ENCODE measurements at places on chromosomes 1 and 21.

- no peak for DNase-seq
Observed at GRCh38 chr1:220420726-220421125, 107.2 kb upstream of the MARK1 start.

GRCh38 chr1:163056831-163057230 lies 12.3 kb upstream of the RGS4 start:
- DNase-seq = no peak

DNA sequence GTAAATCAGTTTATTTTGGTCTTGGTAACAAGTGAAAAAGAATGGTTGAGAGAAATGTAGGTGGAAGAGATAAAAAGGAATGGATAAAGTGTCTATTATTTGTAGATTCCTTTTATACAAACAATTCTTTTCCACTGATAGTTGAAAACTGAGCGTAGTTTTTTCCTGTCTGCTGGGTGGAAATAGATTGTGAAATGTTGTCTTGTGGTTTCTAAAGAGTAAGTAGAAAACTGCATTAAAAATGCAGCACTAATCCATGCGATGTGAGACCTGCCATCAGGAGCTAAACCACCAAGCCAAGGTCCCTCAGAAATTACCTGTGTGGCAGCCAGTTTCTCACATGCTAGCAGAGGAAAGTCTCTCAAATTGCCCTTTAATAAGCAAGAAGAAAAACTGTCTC lies 103.2 kb upstream of the SLC44A3 start:
- DNase-seq = no peak

GRCh38 chr1:234768569-234769283 lies 158.7 kb upstream of the IRF2BP2 start:
- no peak for DNase-seq

GRCh38 chr1:235473806-235474205 lies 30.4 kb downstream of the B3GALNT2 start:
- DNase-seq = no peak

DNA sequence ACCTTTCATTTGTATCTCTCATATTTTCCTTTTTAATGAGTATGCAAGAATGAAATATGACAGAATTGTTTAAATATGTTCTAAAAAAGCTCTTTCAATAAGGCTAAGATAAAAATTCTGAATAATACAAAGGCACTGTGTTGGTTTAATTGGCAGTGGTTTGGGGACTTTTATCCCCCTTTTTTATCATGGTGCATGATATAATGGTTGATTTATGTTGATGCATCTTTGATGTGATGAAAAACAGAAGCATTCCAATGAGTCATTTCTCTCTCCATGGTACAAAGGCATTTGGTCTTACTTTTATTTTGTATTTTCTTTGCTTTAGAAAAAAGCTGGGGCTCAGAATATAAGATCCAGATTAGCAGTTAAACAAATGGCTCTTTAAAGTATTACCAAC lies 127.2 kb upstream of the GREM2 start:
- DNase-seq = no peak

DNA sequence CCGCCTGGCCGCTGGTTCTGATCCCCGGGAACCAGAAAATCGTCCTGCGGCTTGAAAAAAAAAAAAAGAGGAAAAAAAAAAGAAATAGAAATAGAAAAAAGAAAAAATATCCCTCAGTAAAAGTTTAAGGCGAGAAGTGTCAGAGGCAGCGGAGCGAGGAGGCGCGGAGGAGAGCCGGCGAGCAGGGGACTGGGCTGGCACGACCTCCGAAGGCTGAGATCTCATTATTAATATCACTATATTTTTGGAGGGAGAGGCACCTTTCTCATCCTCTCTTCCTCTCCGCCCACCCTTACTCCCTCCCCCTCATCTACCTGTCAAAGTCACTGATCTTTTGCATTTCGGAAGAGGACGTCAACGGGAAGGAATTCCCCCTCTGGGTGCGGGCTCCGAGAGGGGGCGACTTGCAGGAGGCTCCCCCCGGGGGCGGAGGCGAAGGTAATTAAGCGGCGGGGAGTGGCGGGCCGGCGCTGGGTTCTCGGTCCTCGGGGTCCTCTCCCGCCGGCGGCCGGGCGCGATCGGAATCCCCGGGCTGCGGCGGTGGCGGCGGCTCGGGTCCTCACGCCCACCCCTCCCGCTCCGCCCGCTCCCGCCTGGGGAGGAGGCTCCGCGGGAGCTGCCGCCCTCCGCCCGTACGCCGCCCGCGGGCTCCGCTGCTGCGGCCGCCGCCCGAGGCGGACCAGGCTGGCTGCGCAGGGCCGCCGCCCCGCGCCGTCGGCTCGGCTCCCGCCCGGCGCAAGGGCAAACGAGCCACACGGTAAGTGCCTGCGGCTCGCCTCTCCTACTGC lies at the start of gene NTNG1:
NTNG1 (plus strand) TSS at position 337 of the 788 bp plus-strand sequence.
- DNase-seq = peak; percentile 54

DNA sequence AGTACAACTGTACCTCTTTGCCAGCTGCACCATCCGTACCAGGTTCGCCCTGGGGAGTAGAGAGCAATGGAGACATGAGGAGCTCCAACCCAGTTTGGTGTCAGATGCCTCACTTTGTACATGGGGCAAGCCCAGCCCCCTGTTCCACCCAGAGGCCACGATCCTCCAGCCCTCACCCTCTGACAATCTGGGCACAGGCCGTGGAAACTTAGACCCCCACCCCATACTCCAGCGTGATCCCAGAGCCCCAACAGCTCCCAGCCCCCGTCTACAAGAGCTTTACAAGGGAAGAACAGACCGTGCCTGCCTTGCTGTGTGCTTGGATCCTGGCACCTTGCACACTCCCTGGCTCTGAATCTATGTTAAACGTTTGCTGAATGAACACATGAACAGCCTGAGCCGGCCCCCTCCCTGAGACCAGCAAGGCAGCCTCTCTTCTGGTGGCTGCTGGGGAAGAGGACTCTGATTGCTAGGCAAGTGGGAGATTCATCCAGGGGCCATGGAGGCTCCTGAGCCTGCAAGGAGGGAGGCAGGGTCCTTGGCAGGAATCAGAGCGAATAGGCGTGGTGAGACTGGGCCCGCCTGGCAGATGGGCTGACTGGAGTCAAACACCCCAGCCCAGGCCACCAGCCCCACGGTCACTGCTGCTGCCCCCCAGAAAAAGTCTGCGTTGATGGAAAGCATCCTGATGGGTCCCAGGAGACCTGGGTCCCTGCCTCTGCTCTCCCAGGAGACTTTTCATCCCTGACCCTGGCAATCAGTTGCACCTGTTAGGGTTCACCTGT lies 12.5 kb upstream of the PEF1 start:
- no peak for DNase-seq

DNA sequence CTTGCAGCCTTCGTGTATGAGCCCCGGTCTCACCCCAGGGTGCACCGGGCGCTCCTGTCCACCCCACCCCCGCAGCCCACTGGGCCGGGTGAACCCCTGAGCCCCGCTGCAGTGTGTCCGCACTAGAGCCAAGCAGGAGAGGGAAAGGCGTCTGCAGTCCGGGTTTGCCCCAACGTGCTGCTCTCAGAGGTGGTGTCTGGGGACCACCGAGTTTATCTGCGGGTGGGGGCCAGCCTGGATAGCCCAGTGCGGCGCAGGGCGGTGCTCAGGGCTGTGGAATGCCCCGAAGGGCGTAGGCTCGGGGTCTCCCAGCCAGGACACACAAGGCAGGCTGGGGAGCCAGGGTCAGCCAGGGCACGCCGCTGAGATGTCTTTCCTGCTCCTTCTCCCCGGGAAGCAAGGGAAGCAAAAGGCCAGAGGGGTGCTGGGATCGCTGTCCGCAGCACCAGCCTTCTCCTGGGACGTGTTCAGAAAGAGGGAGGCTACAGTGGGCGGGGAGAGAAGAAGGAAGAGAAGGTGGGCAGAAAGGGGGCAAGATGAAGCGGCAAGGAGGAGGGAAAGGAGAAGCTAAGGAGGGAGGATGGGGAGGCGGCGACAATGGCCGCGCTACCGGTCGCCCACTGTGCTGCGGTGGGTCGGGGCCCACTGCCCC lies 56.6 kb downstream of the MAB21L3 start:
- peak; percentile 69 for DNase-seq

DNA sequence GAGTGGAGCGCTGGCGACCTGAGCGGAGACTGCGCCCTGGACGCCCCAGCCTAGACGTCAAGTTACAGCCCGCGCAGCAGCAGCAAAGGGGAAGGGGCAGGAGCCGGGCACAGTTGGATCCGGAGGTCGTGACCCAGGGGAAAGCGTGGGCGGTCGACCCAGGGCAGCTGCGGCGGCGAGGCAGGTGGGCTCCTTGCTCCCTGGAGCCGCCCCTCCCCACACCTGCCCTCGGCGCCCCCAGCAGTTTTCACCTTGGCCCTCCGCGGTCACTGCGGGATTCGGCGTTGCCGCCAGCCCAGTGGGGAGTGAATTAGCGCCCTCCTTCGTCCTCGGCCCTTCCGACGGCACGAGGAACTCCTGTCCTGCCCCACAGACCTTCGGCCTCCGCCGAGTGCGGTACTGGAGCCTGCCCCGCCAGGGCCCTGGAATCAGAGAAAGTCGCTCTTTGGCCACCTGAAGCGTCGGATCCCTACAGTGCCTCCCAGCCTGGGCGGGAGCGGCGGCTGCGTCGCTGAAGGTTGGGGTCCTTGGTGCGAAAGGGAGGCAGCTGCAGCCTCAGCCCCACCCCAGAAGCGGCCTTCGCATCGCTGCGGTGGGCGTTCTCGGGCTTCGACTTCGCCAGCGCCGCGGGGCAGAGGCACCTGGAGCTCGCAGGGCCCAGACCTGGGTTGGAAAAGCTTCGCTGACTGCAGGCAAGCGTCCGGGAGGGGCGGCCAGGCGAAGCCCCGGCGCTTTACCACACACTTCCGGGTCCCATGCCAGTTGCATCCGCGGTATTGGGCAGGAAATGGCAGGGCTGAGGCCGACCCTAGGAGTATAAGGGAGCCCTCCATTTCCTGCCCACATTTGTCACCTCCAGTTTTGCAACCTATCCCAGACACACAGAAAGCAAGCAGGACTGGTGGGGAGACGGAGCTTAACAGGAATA lies 4.2 kb downstream of the TFAP2E start:
- peak; percentile 53 for DNase-seq

DNA sequence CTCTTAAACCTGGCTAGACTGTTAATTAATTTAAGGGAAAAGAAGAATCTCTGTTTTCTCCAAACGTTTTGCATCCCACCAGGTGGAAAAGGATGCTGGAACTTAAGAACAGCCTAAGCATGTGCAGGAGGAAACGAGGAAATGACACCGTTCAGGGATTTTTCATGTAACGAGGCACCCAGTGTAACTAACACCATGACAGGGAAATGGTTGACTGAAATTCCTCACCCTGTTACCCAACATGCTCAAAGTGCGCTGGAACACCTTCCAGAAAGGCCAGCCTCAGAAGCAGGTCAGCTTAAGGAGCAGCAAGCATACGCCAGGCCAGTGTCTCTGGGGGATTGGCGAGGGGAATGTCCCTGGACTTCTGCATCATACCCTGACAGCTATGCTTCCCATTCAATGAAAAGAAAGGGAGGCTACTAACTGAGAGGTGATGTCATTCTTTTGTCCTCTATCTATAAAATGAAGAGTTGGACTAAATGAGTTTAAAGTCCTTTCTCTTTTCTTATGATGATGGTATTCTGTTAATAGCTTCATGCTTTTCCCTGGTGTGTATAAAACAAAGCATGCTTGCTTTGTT lies 21.6 kb downstream of the TNN start:
- no peak for DNase-seq

DNA sequence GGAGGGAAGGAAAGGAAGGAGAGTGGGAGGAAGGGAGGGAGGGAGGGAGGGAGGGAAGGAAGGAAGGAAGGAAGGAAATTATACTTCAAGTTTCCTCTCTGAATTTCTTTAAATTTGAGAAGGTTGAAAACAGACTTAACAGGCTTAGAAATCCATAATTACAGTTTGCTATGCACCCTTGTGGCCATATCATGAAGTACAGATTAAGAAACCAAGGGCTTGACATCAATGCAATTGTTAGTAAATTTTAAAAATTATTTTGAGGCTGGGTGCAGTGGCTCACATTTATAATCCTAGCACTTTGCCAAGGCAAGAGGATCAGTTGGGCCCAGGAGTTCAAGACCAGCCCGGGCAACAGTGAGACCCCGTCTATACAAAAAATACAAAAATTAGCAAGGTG lies 14.4 kb downstream of the ANP32E start:
- no peak for DNase-seq

- DNase-seq = no peak
Observed at GRCh38 chr1:2133879-2134215, 60.7 kb downstream of the FAAP20 start.

DNA sequence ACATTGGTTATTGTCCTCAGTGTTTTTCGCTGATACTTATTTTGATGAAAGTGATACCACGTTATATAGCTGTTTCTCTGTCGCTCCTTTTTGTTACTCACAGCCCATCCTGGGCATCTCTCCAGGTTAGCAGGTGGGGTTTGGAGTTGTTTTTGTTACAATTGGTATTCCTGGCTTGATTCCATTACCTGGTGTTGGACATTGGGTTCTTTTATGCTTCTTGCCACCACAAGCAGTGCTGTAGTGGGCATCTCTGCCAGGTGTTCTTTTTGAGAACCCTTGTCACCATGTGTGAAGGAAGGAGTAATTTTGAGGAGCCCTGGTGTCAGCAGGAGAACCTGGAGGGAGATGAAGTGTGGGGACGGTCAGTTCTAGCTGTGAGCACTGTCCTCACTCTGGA lies 47.5 kb upstream of the PWP2 start:
- DNase-seq = no peak

DNA sequence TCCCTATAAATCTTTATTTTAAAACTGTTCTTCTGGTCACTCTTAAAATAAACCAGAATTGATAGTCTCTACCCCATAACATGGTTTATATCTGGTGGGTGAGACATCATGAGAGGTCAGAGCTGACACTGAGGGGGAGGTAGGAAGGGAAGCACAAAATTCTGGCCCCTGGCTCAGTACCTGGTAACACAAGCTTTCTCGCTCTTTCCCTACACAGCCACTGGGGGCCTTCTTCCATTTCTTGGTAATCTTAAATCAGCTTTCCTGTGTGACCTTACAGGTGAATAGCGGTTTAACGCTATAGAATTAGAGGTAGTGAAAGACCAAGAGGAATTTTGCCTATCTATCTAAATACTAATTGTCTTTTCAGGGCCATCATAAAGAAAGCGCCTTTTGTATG lies 5.4 kb downstream of the CRNN start:
- DNase-seq = no peak

GRCh38 chr1:218299416-218299815 lies 14.3 kb downstream of the RRP15 start:
- DNase-seq = no peak
